ENCODE measurements at places on chromosomes 4 and X. TPM values are rescaled to one million over a fixed set of nuclear protein-coding genes. Genes with fewer than 3 reads are reported as not detected.

GRCh38 chrX:106752101-106752678 lies 25.7 kb downstream of the RNF128 start:
- no peak for DNase-seq

DNA sequence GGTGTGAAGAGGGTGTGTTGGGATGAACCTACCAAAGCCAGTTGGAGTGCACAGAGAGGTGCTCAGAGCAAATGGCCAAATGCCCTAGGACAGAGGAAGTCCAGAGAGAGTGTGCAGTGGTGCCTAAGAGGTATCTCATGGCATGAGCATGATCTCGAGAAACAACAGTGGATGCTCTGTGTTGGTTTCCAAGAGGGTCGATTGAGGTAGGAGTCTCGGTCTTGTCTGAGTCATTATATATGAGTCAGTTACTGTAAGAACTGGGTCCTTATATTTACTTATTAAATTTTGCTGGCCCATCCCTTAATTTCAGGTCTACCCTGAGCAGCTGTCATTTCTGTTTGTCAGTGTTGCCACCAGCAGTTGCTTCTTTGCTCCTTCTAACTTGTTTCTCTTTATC lies 86.6 kb upstream of the TMEM150C start:
- no peak for DNase-seq

DNA sequence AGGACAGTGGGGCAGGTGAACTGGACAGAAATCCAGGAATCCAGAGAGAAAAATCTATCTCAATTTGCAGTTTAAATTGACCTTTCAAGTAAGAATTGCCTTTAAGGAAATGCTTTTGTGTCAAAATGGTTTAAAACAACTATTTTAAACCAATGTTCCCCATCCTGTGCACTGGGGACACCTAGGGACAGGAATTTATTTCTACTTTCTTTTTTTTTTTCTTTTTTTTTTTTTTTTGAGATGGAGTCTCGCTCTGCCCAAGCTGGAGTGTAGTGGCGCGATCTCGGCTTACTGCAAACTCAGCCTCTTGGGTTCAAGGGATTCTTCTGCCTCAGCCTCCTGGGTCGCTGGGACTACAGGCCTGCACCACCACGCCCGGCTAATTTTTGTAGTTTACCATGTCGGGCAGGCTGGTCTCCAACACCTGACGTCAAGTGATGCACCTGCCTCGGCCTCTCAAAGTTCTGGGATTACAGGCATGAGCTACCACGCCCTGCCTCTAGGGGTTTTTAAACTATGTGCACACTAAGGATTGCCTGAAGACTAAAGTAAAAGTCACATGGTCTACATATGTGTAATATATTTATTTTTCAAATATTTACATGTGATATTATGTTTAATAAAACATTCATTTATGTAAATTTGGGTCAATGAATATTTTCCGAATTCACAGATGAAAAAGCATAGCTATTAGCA lies 1213.4 kb downstream of the STIM2 start:
- no peak for DNase-seq

The NRK gene
- 8.0 TPM for total RNA-seq

DNA sequence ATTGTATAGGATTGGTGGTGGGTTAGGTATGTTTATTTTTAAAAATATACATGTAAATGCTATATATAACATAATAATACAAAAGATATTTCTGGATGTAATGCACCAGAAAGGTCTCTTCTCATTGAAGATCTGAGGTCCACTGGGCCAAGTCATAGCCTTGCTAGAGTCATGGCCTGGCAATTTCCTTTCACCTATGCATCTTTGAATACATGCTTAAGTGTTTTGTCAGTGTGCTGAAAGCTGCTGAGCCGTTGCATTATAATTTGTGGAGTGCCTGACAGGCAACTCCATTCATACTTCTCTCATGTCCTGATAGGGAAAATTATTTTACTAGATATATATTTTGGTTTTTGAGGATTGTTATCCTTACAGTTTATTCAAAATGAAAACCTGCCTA lies 410.2 kb upstream of the CT83 start:
- no peak for DNase-seq

GRCh38 chrX:152896450-152896849 lies 1.4 kb upstream of the ZNF185 start:
- peak; percentile 44 for DNase-seq

DNA sequence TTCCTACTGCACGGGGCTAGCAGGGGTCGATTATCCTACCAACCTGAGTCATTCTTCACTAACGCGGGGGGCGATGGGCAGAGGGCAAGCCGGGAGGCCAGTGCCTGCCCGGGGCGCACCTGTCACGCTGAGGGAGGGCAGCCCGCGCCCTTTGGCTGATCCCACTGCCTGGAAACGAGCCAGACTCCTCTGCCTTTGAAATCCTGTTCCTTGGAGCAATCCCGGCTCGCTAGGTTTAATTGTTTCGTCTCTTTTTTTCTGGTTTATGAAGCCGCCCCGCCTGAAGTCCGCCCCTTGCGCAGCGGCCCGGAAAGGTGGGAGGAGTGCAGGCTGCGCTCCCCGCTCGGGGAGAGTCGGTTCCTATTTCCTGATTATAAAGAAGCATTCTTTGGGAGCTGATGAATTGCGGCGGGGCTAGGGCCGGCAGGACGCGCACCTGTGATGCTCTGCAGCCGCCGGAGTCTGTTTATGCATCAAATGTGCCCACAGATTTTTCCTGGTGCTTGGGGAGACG lies 484.2 kb downstream of the BCOR start:
- DNase-seq: peak; percentile 48

The NAA11 gene
- not detected for total RNA-seq

GRCh38 chr4:2648159-2648814 lies 107.8 kb downstream of the TNIP2 start:
- DNase-seq: no peak

The SLC10A4 gene
- total RNA-seq: not detected

- DNase-seq: no peak
These were observed 428.8 kb downstream of the IL15 start for GRCh38 chr4:142065086-142065647.

DNA sequence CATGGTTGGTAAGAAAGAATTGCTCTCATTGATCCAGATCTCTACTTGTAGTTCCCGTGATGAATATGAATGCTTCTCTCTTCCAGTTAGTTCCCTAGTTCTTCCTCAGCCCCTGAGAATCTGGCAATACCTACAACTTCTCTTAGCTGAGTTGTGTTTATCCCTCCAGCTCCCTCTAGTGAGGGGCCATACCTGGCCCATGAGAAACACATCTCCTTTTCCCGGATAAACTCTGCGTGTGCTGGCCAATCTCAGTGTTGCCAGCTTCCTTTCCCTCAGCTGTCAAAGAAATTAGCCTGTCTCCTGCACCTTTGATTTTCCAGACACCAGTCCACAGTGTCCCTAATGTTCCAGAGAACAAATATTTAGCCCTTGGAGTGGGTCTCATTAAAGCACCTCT lies 5.7 kb downstream of the CBLL2 start:
- DNase-seq: no peak

The VCX3B gene
- not detected for total RNA-seq

GRCh38 chr4:150211799-150212445 lies 133.7 kb downstream of the DCLK2 start:
- no peak for DNase-seq

DNA sequence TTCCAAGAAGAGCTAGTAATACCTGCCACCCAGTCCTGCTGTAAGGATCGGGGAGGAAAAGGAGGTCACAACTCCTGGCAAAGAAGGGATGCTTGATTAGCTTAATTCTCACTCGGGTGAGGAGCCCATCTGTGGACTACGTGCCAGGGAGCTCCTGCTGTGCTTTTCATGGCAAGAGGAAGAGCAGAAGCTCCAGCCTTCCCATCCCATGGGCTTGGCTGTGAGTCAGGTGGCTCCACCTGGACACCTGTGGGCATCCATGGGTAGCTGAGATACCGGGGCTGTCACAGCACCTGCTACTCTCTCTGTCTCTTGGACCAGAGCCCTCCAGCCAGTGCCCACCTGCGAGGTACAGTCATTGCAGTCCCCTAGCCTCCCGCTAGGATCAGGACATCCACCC lies 18.0 kb downstream of the CLNK start:
- no peak for DNase-seq

- DNase-seq: no peak
These were observed 793.9 kb downstream of the ADGRL3 start for GRCh38 chr4:61994036-61994435.

DNA sequence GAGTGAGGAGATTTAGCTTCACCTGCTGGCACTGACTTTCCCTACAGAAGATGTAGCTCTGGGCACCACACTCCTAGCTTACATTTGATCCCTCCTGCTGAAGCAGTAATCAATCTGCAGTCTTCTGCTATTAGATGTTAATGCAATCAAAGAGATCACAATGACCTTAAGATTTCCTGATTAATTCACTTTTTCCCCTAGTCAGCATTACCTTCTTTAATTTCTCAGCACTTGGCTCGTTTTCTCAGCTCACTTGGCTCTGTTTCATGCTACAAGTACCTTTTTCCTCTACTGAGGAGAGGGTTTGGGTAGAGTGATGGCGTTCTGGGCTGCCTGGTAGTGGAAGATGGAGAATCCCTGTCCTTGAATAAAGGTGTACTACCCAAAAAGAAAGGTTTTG lies 113.0 kb upstream of the PAK3 start:
- DNase-seq: no peak

GRCh38 chr4:26201120-26201519 lies 119.7 kb upstream of the RBPJ start:
- no peak for DNase-seq

DNA sequence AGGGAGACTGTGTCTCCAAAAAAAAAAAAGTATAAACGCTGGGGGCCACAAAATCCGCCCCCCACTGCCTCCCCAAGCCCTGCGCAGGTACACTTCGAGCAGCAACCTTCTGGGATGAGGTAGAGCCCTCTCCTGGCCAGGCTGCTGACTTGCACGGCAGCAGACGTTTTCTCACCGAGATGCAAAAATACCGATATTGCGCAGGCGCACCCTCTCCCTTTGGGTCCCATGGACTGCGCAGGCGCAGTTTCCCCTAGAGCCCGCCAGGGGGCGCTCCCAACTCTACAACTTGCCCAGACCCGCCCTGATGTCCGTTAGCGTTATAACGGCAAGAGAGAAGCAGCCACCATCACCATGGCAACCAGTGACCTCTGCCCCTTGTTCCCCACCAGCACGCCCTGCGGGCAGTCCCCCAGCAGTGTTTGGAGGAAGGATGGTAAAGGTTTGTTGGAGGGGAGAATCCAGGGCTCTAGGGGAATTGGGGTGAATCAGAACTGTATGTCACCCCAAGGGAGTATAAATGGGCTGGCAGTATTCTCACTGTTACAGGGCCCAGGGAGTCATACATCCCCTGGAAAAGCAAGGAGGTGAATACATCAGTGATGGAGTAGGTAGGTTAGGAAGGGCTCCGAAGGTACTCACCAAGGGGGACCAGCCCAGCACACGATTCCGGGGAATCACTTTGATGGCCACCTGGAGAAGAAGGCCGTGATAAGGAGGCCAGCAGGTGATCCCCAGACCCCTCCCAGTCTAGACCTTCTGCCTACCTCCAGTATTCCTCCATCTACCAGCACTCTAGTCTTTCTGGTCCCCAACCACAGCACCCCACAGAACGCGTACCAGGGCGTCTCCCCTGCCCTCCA lies 1.5 kb downstream of the PIM2 start:
- DNase-seq: peak; percentile 93

GRCh38 chr4:53088152-53088551 lies 226.0 kb downstream of the RASL11B start:
- no peak for DNase-seq

DNA sequence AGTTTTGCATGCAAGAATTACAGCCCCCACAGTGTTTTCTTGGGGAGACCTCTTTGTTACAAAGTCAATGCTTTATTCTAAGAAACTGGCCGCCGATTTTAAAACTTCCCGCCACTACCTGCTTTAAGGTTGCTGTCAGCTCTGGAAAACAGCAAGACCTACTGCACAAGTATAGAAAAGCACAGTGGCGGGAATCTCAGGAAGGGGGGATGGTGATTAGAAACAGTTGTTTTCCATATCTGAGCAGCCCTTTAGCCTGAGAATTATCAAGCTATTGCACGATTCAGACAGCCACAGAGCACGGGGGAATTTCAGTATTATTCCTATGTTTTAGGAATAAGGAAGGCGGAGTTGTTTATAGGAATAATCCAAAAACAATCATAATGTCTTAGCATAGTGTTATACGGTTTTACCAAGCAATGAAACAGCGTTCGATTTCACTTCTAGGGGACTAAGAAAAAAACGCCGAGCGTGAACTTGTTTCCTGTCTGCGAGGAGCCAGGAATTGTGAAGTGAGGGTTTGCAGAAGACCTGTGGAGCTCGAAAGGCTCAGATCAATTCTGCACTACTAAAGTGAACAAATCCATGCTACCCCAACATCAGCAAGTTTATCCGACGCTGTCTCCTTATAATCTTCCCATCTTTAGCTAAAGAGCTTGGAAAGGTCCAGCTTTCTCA lies 81.3 kb downstream of the HMGN5 start:
- no peak for DNase-seq

DNA sequence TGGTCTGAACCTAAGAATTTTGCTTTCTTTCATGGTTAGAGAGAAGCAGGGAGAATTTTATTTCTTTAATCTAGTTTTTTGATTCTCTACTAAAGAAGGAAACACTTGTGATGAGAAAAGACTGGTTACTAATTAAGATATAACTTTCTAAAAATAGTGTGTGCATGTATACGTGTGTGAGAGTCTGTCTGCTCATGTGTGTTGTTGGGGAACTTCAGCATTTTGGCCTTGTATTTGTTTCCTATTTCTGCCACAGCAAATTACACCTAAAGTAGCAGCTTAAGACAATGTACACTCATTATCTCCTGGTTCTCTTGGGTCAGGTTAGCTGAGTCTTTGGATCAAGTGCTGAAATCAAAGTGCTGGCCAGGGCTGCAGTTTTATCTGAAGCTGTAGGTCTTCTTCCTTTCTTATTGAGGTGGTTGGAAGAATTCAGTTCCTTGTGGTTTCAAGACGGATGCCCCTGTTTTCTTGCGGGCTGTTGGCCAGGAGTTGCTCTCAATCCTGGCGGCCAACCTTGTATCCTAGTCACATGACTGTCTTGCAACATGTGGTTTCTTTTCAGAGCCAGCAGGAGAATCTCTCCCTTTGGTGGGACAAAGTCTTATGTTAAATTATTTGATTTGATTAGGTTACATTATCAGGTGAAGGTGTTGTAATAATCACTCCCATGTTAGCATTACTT lies 188.4 kb upstream of the CLNK start:
- DNase-seq: no peak

- no peak for DNase-seq
These were observed 1.7 kb upstream of the CENPC start for GRCh38 chr4:67546971-67547370.

DNA sequence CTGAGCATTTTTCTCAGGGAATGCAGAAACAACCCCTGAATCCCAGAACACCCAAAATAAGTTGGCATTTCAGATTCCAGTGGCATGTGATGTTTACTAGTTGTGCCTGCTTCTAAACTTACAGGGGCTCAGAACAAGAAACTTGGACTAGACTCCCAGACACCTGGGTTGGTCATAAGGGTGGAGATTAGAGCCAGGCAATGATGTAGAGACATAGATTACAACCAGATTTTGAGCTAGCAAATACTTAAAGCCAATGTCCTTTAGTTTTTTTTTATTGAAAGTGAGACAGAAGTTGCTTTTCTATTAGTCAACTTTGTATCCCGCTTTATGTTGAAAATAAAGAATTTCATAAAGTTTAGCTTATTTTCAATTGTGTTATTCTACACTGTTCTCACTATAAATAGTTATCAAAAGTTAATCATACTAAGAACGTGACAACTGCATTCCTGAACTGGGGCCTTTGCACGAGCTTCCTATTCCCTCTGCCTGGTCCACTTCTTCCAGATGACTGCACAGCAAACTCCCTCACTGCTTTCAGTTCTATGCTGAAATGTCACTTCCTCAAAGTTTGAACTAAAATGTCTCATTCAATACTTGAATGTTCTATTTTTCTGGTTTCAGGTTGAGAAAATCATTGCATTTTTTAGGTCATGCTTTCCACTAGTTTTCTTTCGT lies 224.7 kb upstream of the PPP1R2C start:
- no peak for DNase-seq
